Activated CD4-positive, alpha-beta T cell treated with anti-CD3 and anti-CD28 coated beads, Interleukin-2, amount 10 ng/mL, durations not matched to agents 24 days and 14 days (primary cell): ENCODE measurements at places on chromosomes 13 and 19. TPM values are rescaled to one million over a fixed set of nuclear protein-coding genes. Genes with fewer than 3 reads are reported as not detected.
A peak's percentile ranks its signal among the peaks of the same experiment; 100 is the strongest.

GRCh38 chr19:42200116-42200715 is 17.3 kb downstream of the DEDD2 start:
- H3K27ac ChIP-seq: peak overlapping the region; percentile 87
- H3K4me1 ChIP-seq: peaks cover 80% of the 10 kb centered on the region
- H3K27me3 ChIP-seq: no peaks in the 10 kb centered on the region
- H3K36me3 ChIP-seq: peaks cover 63% of the 10 kb centered on the region
- peak; percentile 70 for DNase-seq

DNA sequence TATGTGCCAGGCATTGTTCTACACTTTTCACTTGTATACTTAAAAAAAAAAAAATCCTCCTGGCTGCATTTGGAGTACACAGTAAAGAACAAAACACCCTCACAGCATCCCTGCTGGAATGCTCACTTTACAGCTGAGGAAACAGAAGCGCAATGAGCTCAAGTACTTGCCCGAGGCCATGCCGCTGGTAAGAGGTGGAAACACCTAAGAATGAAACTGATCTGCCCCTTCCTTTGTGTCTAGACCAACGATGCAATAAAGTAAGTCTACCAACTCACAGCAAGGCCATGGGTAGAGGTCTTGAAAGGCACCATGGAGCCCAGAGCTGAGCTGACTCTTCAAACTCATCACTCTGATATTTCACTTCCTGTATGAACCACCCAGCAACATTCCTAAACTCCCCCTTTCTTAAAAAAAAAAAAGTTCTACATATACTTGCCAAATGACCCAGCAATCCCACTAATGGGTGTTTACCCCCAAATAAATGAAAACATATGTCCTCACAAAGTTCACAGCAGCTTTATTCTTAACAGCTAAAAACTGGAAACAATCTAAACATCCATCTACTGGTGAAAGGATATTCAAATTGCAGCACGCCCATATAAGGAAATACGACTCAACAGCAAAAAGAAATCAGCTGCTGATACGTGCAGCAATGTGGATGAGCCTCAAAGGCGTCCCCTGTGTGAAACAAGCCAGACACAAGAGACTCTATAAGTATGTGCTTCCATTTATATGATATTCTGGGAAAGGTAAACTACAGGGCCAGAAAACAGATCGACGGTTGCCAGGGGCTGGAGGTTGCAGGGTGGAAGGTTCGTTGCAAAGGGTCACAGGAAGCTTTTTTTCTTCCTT is 236.6 kb upstream of the MAB21L1 start:
- no peaks in the 10 kb centered on the region for H3K4me1 ChIP-seq
- no peak for DNase-seq
- H3K4me3 ChIP-seq: no peak overlapping the region
- H3K36me3 ChIP-seq: no peaks in the 10 kb centered on the region
- no peaks in the 10 kb centered on the region for H3K27me3 ChIP-seq
- H3K27ac ChIP-seq: no peak overlapping the region

- no peak for DNase-seq
- no peaks in the 10 kb centered on the region for H3K36me3 ChIP-seq
- H3K4me3 ChIP-seq: no peak overlapping the region
- no peaks in the 10 kb centered on the region for H3K4me1 ChIP-seq
- H3K27ac ChIP-seq: no peak overlapping the region
Observed at GRCh38 chr13:39341251-39341650, 261.7 kb downstream of the LHFPL6 start.

Gene PROZ
- total RNA-seq: not detected in 2 replicates

Gene LILRA6
- total RNA-seq: 0.09 TPM in 1 of 2 replicates, not detected in the other
